Mesothelial cell of epicardium (in vitro differentiated cells): ENCODE measurements at places on chromosomes 1 and 21. TPM values are rescaled to one million over a fixed set of nuclear protein-coding genes. Genes with fewer than 3 reads are reported as not detected.

DNA sequence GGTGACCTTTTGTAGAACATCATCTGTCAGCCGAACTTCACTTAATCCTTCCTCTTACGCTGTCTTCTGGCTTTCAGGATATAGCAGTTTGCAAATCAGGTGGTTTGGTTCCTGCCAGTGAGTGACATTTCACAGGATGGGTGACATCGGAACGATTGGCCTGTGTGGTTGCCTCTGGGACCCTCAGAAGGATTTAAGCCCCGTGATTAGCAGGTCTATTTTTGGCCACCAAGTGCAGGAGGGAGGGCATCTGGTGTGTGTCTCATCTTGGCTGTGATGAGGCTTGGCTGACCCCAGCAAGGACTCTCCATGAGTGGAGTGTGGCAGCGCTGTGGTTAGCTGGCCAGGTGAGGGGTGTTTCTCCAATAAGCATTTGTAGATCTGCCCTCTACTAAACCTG is 407.6 kb upstream of the VAMP3 start:
- H3K36me3 ChIP-seq = no peaks in the 10 kb centered on the region
- H3K27me3 ChIP-seq = peaks cover 14% of the 10 kb centered on the region
- no peaks in the 10 kb centered on the region for H3K4me1 ChIP-seq
- no peak overlapping the region for H3K27ac ChIP-seq
- H3K4me3 ChIP-seq = no peak overlapping the region
- no peak for DNase-seq

Gene ADAM15
- 32.7 to 36.1 TPM (median 36.1 TPM) in 3 replicates for total RNA-seq

Gene INKA2
- total RNA-seq = 0.89 to 1.4 TPM (median 1.4 TPM) in 3 replicates

- H3K4me3 ChIP-seq = no peak overlapping the region
- no peak overlapping the region for H3K27ac ChIP-seq
- no peaks in the 10 kb centered on the region for H3K4me1 ChIP-seq
- no peaks in the 10 kb centered on the region for H3K27me3 ChIP-seq
- H3K36me3 ChIP-seq = no peaks in the 10 kb centered on the region
These were observed 128.0 kb downstream of the TNNI3K start for GRCh38 chr1:74363220-74363619.

GRCh38 chr1:53765657-53766056 is 26.7 kb upstream of the GLIS1 start:
- H3K4me1 ChIP-seq = peaks cover 20% of the 10 kb centered on the region
- H3K4me3 ChIP-seq = no peak overlapping the region
- H3K36me3 ChIP-seq = no peaks in the 10 kb centered on the region
- no peak for DNase-seq
- no peaks in the 10 kb centered on the region for H3K27me3 ChIP-seq

Gene LENEP
- total RNA-seq = 0.49 to 1.3 TPM (median 0.87 TPM) in 3 replicates
